NT2/D1 (cell line): ENCODE measurements at places on chromosomes 12 and 14.

DNA sequence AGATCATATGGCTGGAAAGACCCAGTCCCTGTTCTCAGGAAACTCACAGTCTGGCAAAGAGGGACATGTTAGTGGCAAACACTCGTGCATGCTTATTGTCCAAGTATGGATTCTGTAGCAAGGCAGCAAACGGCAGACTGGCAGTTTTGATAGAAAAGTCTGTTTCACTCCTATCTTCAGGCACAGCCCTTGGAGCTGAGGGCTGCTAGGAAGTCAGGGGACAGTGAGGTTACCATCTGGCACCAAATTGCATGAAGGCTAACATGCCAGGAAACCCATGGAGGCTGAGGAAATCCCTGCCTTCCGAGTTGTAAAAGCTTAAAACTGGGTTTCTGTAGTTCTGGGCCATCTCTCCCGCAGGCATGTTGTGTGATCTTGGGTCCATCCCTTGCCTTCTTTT is 32.9 kb downstream of the CALM1 start:
- no peak for DNase-seq

DNA sequence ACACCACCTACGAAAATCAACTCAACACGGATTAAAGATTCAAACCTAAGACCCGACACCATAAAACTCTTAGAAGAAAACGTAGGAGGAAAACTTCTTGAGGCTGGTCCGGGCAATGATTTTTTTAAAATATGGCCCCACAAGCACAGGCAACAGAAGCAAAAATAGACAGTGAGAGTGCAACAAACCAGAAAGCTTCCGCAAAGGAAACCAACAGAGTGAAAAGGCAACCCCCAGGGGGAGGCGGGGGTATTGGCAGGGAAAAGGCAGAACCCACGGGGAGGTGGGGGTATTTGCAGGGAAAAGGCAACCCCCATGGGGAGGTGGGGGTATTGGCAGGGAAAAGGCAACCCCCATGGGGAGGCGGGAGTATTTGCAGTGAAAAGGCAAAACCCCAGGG is 20.5 kb upstream of the FBRSL1 start:
- no peak for DNase-seq

DNA sequence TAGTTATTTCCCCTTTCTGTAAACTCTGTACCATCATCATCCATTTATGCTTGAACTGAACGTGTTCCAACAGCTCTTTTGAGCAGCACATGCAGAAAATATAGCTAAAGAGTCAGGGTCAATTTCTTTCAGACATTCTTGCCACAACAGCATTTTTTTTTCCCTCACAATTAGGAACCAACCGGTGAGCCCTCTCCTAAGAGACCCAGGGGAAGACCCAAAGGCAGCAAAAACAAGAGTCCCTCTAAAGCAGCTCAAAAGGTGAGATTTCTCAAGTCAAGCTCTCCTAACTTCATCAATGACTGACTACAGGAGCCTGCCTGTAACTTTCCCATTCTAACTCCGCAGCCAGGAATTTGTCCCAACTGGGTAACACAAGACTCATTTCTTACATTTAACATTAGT is 3.5 kb downstream of the HMGA2 start:
- DNase-seq = no peak

GRCh38 chr14:22152903-22153302 is 436.1 kb downstream of the DAD1 start:
- no peak for DNase-seq

- DNase-seq = no peak
These were observed 758.4 kb downstream of the BCL11B start for GRCh38 chr14:98513558-98513957.

DNA sequence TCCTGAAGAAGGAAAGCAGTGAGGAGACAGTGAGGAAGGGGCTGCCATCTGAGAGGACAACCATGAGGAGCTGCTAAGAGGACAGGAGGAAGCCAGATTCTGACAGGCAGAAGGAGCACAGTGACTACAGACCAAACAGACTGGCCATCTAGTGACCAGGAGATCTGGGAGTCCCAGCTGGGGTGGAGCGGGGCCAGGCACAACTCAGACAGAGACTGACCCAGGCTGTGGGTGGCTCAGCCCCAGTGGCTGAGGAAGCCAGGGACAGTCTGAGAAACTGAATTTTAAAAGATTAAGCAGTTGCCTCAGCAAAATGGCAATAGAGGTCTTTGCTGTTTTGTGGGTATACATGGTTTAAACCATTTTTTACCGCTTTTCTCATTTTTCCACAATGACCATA is 28.9 kb downstream of the LRRC74A start:
- no peak for DNase-seq
